ENCODE measurements at places on chromosomes 11 and 22.

DNA sequence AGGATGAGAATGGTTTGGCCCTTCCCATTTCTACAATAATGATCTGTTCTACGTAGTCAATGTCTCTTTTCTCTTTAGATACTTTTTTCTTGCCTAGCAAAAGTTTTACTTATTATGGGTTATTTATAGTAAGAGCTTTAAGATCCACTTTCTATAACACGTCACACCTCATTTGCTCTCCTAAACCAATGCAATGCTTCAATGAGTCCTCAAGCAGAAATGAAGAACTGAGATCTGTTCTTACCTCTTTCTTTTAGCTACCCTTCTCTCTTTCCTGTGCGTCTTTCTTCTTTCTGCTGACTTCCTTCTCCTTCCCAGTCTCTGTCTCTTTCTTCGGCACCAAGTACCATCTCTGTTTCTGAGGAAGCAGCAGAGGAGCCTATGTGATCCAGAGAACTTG lies 61.8 kb downstream of the SNX19 start:
- no peak for DNase-seq

DNA sequence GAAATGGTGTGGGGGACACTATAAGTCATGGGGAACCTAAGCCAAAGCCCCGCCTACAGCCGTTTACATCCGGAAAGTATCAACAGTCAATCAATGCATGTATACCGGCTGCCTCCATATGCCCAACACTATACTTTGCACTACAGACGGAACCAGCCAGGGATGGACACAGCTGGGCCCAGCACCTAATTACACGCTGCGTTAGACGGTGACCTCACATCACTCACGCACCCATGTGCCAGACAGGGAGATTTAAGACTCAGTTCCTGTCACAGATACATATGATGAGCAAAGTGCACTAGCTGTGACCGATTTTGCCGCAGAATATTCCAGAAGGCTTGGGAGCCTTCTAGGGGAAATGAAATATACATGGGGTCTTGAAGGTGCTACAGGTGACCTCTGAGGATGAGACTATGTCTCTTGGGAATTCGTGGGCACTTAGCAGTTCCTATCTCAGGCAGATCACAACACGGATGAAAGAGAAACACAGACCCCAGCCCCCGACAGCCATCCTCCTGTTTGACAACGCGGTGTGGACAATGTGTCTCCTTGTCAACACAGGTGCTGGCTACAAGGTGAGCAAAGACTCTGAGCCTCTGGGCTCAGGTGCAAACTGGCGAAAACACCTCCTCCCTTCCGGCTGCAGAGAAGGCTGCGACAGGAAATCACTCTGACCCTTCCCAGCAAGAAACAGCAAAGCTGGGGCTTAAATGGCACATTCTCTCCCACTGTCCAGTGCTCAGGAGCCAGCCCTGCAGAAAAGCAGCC lies 8.0 kb downstream of the AHNAK start:
- no peak for DNase-seq

GRCh38 chr22:43126501-43127165 lies 16.1 kb downstream of the BIK start:
- DNase-seq: peak; percentile 94

DNA sequence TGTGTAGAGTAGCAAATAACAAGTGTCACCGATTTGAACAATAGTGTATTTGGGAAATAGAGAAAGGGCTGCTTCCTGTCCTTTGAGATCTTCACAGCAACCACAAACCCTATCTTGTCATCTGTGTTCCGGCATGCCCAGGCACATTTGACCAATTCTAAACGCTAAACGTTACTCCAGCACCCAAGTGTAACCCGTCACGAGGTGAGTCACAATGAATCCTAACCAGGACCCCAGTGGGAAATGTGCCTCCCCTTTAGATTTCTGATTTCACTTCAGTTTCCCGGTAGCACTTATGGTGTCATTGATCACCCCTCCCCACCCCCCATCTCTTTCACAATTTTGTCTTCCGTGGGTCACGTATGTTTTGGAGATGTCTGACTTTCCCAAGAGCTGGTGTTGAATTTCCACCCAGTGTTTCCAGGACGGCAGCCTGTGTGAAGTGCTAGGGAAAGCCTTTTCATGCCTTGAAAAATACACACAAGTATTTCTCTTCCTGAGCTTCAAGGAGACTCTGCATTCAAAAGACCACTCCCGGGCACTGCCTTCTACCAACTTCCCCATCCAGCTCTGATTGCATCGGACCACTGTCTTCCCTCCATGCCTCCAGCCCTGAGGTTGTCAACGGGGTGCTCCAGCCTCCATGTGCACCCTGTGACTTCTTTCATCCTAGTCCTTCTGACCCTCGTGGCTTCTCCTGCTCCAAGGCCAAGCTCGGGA lies 10.5 kb upstream of the C11orf24 start:
- no peak for DNase-seq

GRCh38 chr22:46031965-46032851 lies 55.2 kb upstream of the WNT7B start:
- no peak for DNase-seq

DNA sequence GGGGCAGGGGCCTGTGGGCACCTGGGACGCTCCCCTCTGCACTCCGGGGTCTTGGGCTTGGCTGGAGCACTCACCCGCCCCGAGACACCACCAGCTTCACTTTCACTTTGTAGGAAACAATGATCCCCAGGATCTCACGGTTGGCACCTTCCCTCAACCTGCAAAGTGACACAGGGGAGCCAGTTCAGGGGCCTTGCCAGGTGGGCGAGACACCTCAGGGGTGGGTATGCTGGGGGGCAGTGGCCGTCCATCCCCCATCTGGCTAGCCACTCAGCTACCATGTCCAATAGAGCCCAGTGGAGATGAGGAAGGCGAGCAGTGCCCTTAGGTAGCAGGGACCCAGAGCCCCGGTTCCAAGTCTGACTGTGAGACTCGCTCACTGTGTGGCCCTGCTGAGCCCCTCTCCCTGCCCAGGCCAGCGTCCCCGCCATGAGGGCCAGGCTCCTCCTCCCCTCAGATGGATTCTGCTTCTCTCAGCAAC lies 32.3 kb downstream of the TPBGL start:
- DNase-seq: no peak

DNA sequence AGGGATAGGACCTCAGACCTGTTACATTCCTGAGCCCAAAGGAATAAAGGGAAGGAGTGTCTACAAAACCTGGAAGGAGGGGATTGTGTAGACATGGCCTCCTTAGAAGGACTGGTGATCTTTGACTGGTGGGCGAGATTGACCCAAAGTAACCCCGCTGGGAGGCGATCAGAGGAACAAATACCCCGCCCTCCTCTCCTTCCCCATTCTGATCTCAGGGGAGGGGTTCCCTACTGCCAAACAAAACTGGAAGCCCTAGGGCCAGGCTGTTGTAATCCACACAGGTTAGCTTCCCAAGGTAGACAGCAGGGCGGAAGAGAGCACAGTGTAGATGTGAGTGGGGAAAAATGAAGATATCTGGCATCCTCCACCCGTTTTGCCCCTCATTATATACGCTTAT lies 24.7 kb downstream of the NCF4 start:
- DNase-seq: no peak

DNA sequence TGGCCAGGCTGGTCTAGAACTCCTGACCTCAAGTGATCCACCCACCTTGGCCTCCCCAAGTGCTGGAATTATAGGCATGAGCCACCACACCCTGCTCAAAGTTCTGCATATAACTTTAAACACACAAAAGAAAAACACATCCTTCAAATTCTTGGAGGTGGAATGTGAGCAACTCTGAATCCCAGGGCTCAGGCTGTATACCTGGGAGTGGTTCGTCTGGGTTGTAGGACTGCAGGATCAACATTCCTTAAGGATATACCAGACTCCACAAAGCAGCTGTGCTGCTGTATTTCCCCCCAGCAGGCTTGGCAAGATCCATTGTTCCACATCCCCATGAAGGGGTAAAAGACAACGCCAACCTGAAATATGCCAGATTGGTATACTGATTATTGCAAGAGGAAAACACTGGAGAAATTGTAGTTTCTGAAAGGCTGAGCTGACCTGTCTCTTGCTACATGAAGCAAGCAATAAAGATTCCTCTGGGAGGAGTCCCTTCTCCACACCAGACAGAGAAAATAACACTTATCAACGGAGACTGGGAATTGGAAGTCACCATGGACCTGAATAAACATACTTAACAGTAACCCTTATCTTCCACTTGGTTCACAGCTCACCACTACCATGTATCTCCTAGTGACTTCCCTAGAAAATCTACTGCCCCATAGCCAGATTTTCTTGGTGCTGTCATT lies 12.2 kb upstream of the RPS3 start:
- DNase-seq: no peak

DNA sequence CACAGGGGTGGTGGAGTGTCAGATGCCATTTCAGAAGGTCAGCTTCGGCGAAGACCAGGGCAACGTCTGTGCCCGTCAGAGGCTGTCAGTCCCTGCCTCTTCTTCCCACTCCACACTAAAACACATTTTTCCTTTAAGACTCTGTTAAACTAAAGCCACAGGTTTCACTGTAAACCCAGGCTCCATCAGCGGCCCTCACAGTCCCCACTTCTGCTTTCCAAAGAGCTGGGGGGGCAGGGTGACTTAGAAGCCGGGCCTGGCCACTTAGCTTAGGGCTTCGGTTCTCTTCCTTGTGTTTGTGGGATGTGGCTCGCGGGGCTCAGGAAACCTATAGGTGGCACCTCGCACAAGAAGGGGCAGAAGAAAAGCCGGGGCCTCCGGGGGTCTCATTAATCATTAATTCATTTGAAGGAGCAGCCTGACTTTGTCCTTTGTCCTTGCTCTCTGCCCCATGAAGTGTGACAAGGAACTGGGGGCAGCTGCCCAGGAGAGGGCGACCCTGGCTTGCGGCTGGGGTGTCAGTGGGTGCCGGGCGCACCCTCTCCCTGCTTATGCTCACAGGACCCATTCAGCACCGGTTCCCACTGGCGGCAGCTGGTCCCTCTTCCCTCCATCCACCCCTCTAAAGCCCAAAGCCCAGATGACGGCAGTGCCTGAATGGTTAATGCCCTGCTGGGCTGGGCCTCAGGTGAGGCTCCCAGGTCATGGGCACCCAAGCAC lies 4.1 kb downstream of the SLC25A45 start:
- DNase-seq: no peak

GRCh38 chr11:2101171-2101675 lies 38.0 kb downstream of the IGF2 start:
- DNase-seq: no peak

- DNase-seq: no peak
Observed at GRCh38 chr22:17268501-17269223, 49.4 kb upstream of the ADA2 start.

- no peak for DNase-seq
Observed at GRCh38 chr11:119687373-119688046, 41.5 kb downstream of the NECTIN1 start.

Measured in ELR (cell line).